Memory B cell (primary cell): ENCODE measurements at places on chromosomes 12 and 14.

DNA sequence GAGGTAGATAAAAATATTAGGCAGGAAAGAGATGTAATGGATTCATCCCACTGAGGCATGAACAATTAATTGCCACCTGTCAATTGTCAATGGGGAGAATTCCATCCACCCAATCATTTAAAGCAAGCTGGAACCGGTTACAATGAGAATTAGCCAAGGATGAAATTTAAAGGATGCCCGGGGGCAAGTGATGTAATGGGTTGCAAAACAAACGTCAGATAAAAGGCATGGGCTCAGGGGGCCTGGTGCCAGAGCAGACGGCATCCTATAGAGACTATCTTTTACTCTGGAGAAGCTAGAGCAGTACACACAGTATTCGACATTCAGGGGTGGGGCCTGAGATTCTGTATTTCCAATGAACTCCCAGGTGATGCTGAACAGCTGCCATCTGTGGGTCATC, 80.5 kb upstream of the ZFP36L1 start:
- no peak for DNase-seq

DNA sequence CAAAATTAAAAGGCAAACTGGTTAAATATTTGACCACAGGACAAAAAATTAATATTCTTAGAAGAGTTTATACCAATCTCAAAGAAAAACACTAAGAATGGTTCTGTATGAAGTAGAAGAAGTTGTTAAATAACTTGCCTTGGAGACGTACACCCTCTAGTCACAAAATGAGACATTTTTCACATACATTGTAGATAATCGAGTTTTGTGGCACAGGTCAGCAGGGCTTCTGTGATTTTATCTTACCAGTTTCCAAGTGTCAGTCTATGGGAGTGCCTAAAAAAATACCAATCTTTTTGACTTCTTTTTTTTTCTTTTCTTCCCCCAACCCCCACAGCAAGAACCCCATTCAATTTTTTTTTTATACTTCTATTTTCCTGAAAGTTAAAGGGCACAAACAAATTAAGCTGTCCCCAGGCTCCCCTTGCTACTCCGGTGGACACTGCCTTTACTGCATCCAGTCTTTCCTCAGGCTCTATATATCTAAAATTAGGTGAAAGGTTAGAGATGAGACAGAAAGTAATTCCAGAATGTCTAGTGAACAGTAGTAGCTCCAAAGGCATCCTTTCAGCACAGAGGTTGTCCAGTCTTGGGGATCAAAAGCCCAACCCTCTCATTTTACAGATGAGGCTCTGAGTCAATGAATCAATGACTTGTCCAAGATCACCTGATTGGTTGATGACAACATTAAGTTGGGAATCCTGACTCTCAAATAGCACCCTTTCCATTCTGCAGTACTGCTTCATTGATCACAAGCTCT, 6.2 kb downstream of the LIMA1 start:
- no peak for DNase-seq

GRCh38 chr12:68264857-68265256, 11.5 kb upstream of the IL22 start:
- no peak for DNase-seq

DNA sequence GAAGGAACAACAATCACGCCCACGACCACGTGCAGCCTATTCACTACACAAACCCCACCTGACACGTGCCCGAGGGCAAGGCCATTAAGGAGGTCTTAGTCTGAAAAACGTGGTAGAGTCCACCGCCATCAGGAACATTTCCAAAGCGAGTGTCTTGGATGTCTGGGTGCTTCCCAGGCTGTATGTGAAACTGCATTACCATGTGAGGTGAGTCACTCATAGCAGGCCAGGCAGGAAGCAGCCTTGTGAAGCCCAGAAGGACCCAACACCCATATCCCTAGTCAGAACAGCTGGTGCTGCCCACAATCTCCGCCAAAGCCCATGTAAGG, 3.3 kb upstream of the KRT79 start:
- no peak for DNase-seq

GRCh38 chr12:103273645-103274044, 222.1 kb downstream of the C12orf42 start:
- DNase-seq, result no peak
